Stimulated activated CD4-positive, alpha-beta T cell treated with anti-CD3 and anti-CD28 coated beads, Interleukin-1b, Interleukin-23, amount 100 ng/mL, for 1 hour (primary cell): ENCODE measurements at places on chromosomes 7 and 10.

DNA sequence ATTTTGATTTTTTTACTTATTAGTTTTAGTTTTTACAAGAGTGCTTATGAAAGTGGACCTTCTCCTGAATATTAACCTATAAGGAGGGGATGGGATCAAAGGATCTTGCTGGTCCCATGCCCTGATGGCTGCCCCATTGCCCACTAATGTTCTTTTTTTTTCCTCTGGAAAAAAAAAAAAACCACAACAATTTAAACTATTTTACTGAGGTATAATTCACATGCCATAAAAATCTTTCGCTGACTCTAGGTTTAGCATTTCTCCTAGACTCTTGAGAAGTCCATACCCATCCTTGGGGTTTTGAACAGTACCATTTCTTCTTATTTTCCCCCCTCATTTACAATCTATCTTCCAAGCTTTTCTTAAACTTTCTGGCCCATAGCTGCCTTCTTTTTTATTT is 481.8 kb downstream of the TFEC start:
- DNase-seq = no peak

DNA sequence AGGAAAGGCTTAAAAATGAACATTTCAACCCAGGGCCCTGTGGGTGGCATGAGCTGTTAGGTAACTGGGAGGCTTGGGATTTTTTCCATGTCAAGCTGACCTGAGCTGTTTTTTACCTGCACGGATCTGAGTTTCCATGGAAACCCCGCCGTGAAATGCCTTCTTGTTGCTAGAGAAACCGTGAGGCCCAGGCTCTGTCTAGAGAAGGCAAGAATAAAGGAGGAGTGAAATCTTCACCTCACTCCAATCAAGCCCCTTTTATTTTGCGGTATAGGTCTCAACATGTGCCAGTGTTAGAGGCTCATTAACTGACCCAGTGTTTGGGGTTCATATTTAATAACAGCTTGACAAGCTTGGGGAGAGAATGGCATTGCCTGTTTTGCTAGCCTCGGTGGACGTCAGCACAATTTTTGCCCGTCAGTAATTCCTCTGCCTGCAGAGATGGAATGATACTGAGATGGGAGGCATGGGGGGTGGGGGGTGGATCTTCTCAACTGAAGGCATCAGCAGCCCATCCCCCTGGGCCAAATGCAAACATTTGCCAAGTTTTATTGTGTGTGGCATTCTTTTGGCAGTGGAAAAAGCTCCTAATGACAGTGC is 48.9 kb upstream of the PDCD4 start:
- no peak for DNase-seq

DNA sequence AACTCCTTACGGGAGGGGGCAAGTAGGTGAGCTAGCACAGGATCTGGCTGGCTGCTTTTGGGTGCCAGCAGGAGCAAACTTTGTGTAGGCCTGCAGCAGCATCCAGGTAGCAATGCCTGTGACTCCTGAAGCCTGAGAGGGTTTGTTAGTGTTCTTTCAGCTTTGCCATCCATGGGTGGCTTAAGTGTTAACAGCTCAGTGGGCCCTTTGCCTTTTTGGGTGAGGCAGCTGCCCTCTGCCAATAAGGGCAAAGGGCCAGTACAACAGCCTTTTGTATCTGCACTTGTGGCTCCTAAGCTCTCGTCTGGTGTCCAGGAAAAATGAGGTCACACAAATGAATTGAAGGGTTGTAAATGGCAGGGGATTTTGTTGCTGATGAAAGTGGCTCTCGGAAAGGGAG is 359.0 kb upstream of the CHRM2 start:
- no peak for DNase-seq

DNA sequence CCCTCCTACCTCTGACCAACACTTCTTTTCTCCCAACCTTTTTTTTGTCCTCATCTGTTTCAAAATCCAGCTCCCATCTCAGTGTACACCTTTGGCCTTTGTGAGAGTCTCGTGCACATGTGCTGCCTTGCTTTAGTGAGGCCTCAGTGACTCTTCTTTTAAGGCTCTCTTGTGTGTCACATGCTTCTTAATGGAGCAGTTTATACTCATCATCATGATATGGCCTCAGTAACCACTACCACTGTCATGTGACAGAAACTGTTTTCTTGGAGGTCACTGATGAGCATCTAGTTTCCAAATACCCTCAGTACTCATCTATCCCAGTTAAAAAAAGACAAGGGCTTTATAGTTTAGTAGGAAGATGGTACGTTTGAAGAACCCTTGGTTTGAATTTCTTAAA is 8.1 kb upstream of the ARHGAP22 start:
- DNase-seq = no peak

DNA sequence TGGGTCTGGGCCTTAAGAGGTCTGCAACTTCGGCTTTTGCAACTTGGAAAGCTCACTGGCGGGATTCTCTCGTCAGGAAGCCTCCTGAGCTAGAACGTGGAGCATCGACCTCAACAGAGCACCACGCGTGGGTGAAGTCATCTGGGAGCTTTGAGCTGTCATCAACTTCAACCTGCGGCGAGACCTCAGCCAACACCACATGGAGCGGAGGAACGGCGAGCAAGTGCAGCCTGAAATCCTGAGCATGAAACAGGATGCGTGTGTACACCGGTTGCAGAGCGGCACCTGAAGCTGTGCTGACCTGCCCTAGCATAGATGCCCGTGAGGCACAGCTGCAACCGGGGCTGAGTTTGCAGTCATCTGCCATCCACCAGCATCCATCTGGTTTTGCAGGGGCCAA is 295.7 kb upstream of the SHH start:
- no peak for DNase-seq

- no peak for DNase-seq
These were observed 812.8 kb downstream of the LRMDA start for GRCh38 chr10:76244061-76244686.

DNA sequence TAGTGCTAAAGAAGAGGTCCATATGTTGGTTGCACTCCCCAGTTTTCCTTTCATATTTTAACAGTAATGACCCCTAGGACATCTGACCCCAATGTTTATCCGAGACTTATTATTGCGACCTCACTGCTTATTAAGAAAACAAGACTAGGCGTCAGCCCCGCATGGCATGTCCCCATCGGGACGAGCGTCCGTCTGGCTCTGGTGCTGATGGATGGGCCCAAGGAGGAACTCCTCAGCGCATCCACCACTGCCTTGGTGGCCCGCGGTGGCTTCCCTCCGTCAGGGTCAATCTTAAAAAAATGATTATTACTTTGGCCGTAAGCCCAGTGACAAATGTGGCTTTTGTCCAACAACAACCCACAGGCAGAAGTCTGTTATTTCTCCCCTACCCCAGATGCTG is 40.1 kb upstream of the CXCL12 start:
- DNase-seq = no peak

DNA sequence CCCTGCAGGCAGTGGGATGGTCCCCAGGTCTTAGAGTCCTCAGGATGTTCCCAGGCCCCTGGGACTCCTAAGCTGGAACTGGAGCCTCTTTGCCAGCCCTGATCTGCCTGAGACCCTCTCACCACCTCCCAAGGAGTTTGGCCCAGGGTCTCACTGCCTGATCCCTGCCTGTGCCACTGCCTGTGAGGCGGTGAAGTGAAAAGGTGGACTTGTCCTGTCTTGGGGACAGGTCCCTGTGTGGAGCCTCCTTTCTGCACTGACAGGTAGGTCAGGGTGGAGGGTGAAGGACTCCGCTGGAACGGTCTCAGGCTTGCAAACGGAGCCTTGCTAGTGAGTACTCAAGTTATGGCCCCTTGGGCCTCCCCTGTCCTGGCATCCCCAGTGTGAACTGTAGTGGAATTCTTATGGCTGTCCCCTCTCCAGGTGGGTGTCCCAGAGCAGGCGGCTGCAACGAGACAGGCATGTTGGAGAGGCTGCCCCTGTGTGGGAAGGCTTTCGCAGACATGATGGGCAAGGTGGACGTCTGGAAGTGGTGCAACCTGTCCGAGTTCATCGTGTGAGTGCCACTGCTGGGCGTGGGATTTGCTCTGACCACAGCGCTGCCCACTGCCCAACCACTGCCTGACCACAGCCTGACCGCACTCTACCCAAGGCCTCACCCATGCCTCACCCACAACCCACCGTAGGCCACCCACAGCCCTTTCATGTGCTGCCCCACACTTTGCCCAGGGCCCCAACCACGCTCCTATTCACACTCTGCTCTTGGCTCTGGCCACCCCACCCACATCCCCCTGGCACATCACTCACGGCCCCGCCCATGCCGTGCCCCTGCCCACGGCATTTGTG is 19.5 kb downstream of the RAMP3 start:
- no peak for DNase-seq

GRCh38 chr10:19993714-19994315 is 177.6 kb downstream of the PLXDC2 start:
- DNase-seq = no peak

DNA sequence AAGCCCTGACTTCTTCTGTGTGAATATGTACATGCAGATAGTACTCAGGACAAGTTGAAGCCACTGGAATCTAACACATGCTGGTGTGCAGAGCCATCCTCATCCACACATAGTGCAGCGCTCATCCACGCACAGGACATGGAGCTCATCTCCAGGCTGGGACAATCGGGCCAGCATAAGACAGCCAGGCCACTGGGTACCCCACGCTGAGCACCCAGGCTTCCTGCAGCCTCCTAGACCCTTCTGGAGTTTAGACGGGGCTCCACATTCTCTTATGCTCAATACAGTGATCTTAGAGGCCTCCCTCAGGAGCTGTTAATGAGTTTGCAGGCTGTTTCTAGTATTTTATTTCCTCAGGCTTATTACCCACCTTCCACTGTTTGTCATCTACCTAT is 238.9 kb downstream of the TNS3 start:
- DNase-seq = no peak

DNA sequence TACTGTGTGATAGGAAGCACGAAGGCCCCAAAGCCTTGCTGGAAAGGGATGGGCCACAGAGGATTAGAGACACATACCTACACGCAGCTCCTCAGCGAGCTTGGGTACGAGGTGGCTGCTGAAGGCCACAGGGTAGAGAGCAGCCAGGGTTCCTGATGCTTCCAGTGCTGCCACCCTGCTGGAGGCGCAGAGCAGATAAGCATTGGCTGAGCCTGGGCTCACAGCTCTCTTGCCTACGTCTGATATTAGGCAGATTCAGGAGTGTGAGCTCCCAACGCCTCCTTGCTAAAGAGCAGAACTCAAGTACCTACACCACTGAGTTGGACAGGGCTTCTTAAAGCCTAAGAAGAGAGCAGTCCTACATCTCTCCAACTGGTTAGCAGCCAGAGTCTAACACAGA is 20.0 kb downstream of the ZDHHC16 start:
- no peak for DNase-seq

- no peak for DNase-seq
These were observed 1239.2 kb downstream of the REEP3 start for GRCh38 chr10:64760371-64760770.

DNA sequence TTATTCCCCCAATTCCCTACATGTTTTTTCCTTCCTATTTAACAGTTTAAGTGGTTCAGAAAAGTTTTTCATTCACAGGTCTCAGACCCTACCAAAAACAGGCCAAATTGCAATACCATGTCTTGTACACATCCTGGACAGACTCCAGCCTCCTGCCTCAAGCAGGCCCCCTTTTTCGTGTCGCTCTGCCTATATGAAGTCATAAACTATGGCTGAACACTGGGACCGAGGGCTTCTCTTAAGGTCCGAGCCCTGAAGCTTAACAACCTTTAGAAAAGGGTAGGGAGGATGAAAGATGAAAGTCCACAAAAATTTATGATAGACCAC is 1.4 kb downstream of the FBXW4 start:
- no peak for DNase-seq

DNA sequence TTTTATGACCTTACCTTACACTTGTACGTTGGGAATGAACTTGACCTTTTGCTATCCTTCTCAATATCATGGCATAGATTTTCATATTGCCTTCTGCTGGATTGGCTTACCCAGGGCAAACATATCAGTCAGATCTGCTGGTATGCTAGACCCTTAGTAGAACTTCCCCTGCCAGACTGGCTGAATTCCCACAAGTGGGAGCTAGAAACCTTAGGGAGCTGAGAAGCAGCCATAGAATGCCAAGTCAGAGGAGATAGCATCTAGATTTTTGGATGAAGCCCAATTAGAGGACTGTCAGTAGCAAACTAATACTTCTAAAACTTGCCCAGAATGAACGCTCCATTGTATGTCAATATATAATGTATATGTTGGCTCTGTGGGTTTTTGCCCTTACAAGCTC is 385.0 kb downstream of the NXPH1 start:
- DNase-seq = no peak

GRCh38 chr10:100697070-100697469 is 48.3 kb upstream of the PAX2 start:
- DNase-seq = no peak

- DNase-seq = no peak
These were observed 251.1 kb upstream of the PHYHIPL start for GRCh38 chr10:58925381-58925780.

- DNase-seq = no peak
These were observed 102.0 kb upstream of the TARP start for GRCh38 chr7:38375453-38375852.
